ENCODE measurements at places on chromosomes 16 and 17. TPM values are rescaled to one million over a fixed set of nuclear protein-coding genes. Genes with fewer than 3 reads are reported as not detected.

KRT33B gene
- 0.08 TPM for total RNA-seq

CSH2 gene
- total RNA-seq, result not detected

METTL22 gene
- 38.9 TPM for total RNA-seq

TBC1D3G gene
- total RNA-seq, result not detected

ATXN2L gene
- total RNA-seq, result 70.0 TPM

AATK gene
- 0.94 TPM for total RNA-seq

DOC2A gene
- total RNA-seq, result not detected

KRTAP2-3 gene
- total RNA-seq, result not detected

NPIPB4 gene
- 5.1 TPM for total RNA-seq

HSBP1 gene
- 25.5 TPM for total RNA-seq

TP53TG3 gene
- total RNA-seq, result not detected

CDRT15L2 gene
- not detected for total RNA-seq

CTRB2 gene
- 2.3 TPM for total RNA-seq

IL21R gene
- 2.0 TPM for total RNA-seq

ITGAL gene
- not detected for total RNA-seq

KRTAP16-1 gene
- not detected for total RNA-seq

FADS6 gene
- total RNA-seq, result not detected

GAST gene
- not detected for total RNA-seq

CLEC3A gene
- total RNA-seq, result not detected

KRTAP1-1 gene
- total RNA-seq, result 0.21 TPM

ALOX12B gene
- 0.40 TPM for total RNA-seq

ZG16 gene
- total RNA-seq, result not detected

RPH3AL gene
- total RNA-seq, result 26.0 TPM

SLC16A13 gene
- 0.75 TPM for total RNA-seq

Data from myocyte (in vitro differentiated cells).